ENCODE measurements at places on chromosomes 4 and X.
A peak's percentile ranks its signal among the peaks of the same experiment; 100 is the strongest.

GRCh38 chr4:3827616-3828492, 61.7 kb downstream of the ADRA2C start:
- DNase-seq = no peak

- peak; percentile 26 for DNase-seq
Measured at GRCh38 chr4:108512615-108513505, 107.5 kb upstream of the RPL34 start.

GRCh38 chr4:8504279-8505007, 63.9 kb downstream of the TRMT44 start:
- DNase-seq = no peak

DNA sequence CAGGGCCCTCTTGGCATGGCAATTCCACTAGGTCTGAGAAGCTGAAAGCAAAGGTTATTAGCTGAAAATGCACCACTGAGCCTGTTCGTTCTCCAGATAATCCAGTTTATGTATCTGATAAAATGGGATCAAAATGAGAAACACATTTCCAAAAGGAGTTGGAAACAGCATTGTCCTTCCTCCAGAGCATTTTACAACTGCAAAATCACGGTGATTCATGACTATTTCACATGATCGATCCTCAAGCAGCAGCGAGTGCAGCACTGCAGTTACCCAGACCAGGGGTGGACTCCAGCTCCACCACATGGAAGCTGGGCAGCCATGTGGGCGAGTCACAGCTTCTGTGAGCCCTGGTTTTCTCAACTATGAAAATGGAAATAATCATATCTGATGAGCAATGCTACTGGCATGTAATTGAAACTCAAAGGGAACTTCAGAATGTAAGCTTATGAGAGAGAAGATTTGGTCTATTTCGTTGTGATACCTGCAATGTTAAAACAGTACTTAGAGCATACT, 78.7 kb upstream of the MSX1 start:
- no peak for DNase-seq

DNA sequence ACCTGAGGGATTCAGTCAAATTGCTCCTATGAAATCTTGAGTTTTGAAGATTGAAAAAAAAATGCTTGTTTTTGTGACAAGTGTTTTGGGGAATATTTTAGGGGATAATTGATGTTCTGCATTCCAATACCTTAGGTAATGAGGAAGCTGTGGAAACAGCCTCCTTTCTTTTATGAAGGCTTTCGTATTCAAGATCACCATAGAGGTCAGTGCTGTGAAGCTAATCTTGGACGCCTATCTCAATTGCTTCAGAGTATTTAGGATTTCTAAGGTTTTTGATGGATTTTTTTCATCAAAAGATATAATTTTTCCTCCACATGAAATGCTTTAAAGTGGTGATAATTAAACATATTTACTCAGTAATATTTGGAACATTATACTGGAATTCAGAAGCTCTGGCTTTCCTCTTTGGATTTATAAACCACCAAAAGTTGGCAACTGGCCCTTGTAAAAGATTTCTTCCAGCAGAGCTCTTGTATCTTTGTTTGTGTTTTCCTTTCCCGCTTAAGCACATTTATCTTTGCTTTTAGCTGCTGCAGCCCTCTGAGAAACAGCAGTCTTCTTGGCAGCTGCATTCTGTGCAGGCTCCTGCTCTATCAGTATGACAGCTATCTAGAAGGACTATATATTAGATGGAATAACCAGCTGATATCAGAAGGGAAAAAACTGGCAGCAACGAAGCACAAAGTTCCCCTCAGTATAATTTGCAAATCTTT, 63.7 kb downstream of the HMGB2 start:
- DNase-seq = no peak

DNA sequence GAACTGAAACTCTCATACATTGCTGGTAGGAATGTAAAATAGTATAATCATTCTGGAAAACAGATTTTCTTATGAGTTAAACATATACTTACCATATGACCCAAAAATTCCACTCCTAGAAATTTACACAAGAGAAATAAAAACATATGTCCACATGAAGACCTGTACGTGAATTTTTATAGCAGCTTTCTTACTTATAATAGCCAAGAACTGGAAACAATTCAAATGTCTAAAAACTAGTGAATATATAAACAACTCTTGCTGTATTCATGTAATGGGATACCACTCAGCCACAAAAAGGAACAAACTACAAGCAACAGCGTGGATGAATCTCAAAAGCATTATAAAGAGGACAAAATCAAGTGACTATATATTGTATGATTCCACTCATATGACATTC, 27.5 kb downstream of the TMEM156 start:
- no peak for DNase-seq

- DNase-seq = no peak
Measured at GRCh38 chr4:1510931-1511330, 104.7 kb upstream of the NKX1-1 start.

- DNase-seq = no peak
Measured at GRCh38 chr4:101393256-101393655, 45.9 kb upstream of the PPP3CA start.

GRCh38 chrX:118807151-118808017, 16.2 kb upstream of the ZCCHC12 start:
- DNase-seq = no peak

DNA sequence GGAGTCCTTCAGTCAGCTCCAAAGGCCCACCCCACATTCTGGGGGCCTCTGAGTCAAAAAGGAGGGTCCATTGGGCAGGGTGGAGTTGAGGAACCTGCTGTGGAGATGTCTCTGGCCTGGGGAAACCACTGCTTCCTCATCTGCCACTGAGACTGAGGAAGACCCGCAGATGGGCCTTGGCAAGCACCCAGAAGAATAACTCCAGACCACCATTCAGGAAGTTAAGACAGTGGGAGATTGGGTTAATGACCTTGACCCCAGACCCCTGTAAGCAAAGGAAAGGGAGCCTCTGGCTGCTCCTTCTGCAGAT, 8.1 kb upstream of the HSD17B10 start:
- no peak for DNase-seq

GRCh38 chr4:120445186-120445585, 378.5 kb upstream of the MAD2L1 start:
- DNase-seq = no peak

All from activated T-cell treated with anti-CD3 and anti-CD28 coated beads for 1 hour (primary cell).